Vagina (tissue), 2 donors: ENCODE measurements at places on chromosomes 4 and X.

- DNase-seq: no peak
Measured at GRCh38 chr4:73068491-73069337, 802 bp downstream of the COX18 start.

DNA sequence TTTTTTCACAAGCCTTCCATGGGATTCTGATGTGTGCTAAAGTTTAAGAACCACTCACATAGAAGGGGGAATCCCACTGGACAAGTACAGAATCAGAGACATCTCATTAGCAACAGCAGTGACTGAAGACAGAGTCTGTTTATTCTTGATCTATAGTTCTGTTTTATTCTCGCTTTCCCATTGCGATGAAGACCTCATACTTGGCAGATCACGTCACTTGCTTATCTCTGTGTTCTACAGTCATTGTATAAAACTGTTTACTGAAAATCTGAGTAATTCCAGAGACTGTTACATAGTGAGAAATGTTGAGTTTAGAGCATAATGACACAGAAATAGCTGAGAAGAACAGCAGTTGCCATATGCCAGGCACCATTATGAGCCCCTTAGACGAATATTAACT is 185.5 kb downstream of the PTTG2 start:
- DNase-seq: no peak

DNA sequence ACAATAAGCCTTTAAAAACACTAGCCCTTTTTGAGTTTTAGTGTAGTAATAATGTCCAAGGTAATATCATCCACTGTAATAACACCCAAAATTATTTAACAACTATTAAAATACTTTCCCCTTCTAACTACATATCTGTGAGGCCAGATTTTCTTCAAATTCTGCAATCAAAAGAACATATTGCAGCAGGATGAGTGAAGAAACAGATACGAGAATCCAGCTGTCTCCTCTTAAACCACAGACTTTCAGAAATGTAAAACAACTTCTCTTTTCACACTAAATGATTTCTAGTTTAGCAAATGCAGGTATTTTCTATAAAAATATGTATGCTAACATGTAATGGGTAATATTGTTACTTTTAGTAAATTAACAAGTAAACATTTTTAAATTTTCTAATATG is 148.9 kb downstream of the PRDM5 start:
- DNase-seq: no peak

DNA sequence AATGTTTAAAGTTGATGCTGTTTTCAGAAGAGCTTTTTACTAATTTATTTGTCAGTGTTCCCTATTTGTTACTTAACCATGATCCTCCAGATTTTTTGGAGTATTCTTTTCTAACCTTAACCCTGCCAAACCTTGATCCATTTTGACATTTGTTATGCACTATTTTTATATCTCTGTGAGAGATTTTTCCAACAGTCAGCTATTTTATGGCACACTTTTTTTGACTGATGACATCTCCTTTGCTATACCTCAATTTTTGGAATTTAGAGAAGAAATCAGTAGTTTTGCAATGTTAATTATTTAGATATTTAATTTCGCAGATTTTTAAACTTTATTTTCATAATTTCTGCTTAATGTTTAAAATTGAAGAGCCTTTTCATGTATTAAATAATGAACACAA is 66.0 kb downstream of the CPEB2 start:
- DNase-seq: no peak

DNA sequence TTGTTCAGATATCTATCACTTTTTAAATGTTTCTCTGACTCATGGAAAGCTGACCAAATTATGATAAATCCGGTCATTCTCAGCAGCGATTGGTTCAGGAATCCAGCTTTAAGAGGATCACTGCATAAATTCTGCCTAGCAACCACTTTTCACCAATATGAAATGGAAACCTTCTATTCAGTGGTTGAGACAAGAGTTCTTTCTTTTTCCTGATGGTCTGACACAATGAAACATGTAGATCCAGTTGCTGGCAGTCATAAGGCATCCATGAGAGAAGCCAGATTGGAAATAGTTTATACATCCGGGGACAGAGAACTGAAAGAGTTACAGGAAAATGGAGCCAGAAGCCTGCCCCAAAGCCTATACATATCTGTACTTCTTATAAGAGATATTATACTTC is 27.2 kb downstream of the MAB21L2 start:
- no peak for DNase-seq

DNA sequence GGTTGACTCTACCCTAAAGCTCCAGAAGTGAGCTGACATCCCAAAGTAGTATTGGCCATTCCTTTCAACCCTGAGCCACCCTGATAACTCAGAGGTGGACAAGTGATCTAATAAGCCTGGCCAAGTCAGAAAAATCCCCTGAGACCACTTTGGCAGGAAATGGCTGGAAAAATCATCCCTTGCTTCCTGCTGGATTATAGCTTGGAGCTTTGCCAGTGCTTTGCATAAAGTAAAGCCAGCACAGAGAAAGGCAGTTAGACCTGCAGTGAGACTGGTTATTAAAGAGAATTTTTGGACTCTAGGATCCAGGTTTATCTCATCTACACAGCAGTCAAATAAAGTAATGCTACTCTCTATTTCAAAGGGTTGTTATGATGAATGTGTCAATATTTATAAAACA is 6.4 kb downstream of the CXCL3 start:
- no peak for DNase-seq

DNA sequence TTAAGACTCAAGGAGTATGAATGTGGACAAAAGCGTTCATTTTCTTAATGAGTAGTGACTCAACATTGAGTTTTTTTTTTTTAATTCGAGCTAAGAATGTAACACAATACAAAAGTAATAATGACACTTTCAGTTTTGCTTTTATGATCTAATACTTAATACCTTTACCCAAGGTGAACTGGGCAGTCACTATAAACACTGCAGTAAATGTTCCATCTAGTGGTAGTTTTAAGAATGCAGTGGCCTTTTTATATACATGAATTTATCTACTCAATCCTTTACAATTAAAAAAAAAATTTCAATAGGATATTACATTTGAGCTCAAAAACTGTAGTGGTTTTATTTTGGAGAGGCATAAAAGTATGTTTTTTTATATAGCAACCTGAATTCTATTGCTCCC is 33.9 kb downstream of the PDK3 start:
- no peak for DNase-seq
